Forelimb muscle (tissue), 1 donor: ENCODE measurements at places on chromosomes 11 and 22.
A peak's percentile ranks its signal among the peaks of the same experiment; 100 is the strongest.

DNA sequence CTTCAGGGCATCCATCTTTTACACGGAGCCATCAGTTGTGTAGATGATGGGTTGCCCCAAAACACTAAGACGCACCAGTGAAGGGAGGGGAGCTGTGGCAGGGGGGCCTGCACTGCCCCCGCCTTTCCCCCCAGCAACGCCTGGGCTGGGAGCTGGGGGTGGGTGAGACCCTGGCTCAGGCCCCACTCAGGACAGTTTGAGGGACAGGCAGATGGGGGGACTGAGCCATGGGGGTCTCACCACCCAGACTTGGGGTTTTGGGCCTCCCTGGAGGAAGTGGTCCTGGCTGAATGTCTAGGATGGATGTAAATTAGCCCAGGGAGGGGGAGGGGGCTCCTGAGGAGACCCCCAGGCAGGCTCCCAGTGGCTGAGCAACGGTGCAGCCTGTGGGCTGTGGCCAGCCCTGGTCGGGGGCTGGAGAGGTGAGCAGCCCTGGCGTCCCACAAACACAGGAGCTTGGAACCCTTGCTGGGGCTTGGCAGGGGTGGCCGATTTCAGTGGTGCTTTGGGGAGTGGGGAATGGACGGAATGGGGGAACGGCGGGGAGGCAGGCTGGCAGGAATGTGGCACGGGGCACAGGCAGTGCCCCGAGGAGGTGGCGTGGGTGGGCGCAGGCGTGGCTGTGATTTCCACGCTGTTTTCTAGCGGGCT is 6.1 kb downstream of the PARVB start:
- DNase-seq: no peak

GRCh38 chr11:2885678-2886081 is at the start of gene CDKN1C:
Gene CDKN1C (minus strand): TSS chr11:2885775. CDS start chr11:2885456, 319 bp downstream.
- DNase-seq: peak; percentile 57

DNA sequence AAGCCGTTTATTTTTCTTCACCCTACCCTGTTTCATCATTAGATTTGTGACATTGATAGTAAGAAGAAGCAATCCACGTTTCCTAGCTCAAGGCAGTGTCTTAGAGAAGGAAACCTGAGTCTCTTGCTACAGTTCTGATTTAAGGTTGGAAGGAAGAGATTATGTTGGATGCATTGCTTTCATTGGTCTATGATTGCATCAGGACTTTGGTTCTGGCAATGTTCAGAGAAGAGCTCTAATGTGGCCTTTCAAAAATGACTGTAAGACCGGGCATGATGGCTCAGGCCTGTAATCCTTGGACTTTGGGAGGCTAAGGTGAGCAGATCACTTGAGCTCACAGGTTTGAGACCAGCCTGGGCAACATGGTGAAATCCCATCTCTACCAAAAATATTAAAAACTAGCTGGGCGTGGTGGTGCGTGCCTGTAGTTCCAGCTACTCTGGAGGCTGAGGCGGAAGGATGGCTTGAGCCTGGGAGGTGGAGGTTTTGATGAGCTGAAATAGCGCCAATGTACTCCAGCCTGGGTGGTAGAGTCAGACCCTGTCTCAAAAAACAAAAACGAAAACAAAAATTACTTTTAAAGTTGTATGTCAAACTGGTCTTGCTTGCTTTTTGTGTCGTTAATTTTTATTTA is 4.1 kb downstream of the NUCB2 start:
- DNase-seq: no peak

DNA sequence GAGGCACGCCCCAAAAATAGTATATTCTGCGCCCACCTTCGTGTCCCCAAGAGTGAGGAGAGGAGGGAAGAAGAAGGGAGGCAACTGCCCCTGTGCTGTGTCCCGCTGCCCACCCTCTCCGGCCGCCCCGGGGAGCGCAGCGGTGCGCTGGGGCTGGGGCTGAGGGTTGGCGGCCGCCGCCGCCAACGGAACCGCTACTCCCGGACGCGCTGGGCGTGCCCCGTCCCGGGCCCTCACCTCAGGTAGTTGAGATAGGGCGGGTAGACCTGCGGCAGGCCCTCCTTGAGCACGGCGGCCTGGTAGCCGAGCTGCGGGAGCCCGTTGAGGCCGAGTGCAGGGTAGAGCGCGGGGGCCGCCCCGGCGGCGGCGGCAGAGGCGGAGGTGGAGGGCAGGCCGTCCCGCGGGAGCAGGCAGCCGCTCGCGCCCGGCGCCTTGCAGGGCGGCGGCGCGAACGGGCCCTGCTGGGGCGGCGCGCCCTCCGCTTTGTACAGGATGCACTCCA is 2.4 kb downstream of the PGR start:
- no peak for DNase-seq

DNA sequence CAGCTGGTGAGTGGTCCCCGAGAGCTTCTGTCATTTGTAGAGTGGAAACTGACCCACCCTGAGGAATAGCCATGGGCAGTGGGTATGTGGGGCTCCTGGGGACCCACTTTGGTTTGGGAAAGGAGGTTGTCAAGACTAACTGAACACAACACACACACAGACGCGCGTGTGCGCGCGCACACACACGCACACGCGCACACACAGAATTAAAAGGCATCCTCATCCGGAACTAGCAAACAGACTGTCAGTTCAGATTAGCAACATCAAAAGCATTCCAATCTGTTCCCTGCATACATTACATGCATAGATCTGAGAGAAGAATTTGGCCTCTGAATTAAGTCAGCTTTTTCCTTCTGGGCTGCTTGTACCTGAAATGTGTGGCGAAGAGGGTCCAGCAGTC is 284.7 kb downstream of the ST3GAL4 start:
- no peak for DNase-seq

DNA sequence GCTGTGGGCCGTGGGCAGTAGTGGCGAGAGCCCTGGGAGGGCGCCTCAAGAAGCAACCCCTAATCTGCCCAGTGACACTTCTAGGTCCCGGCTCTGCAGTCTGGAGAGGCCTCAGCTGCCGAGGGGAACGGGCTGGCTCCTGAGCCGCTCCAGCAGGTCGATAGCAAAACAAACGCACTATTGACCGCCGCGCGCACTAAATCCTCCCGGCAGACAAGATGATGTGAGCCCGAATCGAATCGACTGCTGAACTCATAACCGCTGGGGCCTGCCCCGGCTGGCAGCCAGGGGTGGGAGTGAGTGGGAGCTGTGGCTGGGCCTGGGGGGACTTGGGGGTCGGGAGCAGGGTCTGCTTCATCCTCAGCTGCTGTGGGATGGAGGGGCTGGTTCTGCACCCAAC is 36.1 kb downstream of the FLRT1 start:
- no peak for DNase-seq

DNA sequence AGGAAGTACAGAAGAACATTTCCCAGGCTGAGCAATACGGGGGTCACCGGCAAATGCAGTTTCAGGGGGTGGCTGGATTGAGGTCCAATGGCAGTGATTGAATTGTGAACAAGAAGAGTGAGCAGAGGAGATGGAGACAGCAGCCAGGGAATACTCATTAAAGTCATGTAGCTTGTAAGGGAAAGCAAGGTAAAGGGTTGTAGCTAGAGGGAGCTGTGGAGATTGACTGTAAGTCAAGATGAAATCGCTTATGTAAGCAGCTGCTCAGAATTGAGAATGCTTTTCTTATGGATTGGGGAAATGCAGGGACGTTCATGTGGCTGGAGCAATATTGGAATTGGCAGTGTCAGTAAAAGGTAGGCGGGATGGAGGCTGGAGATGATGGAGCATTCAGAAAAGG is 111.4 kb upstream of the TBCEL start:
- peak; percentile 17 for DNase-seq

DNA sequence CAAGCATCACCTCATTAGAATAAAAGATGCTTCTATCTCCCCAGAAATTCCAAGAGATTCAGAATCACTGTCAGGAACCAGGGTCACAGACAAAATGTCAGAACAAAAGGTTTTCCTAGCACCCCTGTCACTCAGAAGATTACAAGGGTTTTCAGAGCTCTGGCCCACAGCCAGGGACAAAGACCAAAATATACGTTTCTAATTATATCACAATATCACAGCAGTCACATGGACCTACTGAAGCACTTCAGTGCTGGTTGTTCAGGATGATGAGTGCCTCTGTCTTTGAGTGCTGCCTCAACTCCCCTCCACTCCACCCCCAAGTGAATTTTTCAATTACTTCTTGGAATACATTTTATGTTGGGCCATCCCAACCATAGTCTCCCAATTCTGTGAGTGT is 21.9 kb upstream of the RTL6 start:
- no peak for DNase-seq

- DNase-seq: no peak
Observed at GRCh38 chr11:108221371-108221770, 1.1 kb downstream of the NPAT start.

GRCh38 chr22:38861170-38861876 is 10.7 kb downstream of the CBX6 start:
- DNase-seq: no peak

DNA sequence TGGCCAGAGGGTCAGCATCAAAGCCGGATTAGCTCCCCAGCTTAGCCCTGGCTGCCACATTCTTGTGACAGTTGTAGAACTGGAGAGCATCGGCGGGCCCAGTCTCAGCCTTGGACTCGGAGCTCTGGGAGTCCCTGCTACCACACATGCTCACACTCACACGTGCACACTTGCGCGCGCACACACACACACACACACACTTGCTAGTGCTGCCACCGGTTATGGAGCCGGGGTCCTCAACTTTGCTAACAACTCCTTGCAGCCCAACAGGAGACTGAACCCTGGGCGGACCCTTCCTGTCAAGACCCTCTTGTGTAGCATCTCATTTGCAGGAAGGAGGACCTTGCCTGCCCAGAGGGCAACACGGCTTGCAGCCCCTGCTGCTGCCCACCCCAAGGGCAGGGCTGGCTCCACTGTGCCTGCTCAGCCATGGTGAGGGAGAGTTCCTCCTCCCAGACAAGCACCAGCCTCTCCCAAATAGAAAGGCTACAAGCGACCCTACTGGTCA is 107.6 kb downstream of the WNT7B start:
- no peak for DNase-seq

DNA sequence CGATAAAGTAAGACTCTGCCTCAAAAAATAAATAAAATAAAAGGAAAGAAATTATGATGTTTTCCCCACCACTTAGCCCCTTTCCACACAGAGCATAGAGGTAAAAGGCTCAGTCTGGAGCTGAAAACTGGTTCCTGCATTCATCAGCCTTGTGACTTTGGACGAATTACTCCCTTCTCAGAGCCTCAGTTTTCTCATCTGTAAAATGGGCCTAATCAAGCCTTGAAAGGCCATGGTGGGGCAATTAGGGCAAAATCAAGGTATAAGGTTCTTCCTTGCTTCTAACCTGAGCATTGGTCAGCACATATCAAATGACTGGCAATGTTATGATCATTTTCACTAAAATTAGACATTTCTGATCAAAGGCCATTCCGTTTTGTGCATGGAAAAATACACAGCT is 417.7 kb downstream of the MN1 start:
- no peak for DNase-seq

DNA sequence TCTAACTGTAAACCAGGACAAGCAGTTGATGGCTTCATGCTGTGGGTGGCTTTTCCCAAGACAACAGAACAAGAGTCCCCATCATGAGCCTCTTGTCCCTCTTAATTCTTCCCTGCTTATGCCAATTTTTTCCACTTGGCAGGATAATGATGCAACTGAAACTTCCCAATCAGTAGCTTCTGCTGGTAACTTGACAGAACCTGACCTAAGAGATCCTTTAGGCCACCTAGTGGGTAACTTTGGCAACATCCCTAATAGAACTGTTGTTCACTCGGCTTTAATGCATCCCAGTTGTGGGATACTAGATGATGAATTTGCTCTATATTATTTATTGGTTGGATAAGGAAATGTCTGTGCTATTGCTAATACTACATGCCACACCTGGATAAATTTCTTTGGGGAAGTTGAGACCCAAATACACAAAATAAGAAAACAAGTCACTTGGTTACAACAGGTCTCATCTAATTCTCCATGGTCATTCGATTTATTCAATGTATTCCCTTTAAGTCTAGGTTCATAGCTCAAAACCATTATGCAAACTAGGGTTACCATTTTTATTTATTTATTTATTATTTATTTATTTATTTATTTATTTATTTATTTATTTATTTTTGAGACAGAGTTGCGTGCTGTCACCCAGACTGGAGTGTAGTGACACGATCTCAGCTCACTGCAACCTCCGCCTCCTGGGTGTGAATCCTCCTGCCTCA is 41.4 kb upstream of the NFAM1 start:
- no peak for DNase-seq

GRCh38 chr11:81377418-81377817 is 1356.2 kb downstream of the FAM181B start:
- DNase-seq: no peak

DNA sequence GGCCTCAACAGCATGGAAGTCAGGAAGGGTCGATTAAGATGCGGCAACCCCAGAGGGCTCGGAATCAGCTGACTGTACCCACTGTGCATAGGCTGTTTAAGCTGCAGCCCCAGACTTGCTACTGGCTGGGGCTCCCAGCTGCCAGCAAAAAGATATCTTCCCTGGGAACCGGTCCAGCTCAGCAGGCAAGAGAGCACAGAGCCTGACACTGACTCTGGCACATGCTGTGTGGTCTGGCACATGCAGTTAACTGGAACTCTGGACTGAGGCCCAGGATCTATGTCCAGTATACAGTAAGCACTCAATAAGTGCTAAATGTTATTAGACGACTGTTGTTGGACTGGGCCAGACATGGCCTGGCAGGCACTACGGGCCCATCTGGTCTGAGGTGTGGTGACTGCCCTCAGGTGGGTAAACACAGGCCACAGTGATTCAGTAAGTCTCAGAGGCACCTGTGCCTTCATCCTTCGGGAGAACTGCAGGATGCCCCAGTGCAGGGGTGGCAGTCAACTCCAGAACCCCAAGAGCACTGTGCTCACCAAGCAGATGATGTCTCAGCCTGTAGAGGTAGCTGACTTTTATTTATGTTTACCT is 87.6 kb downstream of the LARGE1 start:
- DNase-seq: no peak

DNA sequence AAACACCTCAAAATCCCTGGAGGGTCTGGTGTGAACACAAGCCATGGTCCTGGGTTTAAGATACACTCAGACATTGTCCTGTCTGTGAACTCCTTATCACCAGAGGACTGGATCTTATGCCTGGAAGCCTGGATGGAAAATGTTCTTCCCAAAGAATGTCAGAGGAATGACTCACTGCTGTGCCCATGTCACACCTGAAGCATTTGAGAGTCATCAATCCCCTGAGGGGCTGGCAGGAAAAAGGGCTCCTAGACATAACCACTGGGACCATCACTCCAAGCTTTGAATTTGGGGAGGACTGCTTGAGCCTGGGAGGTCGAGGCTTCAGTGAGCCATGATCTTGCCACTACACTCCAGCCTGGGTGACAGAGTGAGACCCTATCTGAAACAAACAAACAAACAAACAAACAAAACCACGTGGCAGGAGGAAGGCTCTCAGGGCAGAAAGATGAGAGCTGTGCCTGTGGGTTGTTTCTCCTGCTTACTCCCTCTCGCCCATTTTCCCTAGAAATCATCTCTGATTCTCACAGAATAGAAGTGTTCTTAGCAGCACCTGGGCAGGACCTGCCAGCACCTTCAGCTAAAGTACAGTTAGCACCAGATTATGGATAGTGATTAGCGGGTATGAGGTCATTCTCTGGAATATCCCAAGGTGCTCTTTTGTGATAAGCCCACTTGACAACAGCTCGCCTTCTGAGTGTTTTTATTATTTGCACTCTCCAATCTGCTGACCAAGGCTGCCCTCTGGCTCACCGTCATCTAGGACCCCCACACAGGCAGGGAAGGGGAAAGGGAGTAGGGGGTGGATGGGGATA is 11.9 kb upstream of the PRG2 start:
- DNase-seq: no peak
